ENCODE measurements at places on chromosomes 2 and 18.

DNA sequence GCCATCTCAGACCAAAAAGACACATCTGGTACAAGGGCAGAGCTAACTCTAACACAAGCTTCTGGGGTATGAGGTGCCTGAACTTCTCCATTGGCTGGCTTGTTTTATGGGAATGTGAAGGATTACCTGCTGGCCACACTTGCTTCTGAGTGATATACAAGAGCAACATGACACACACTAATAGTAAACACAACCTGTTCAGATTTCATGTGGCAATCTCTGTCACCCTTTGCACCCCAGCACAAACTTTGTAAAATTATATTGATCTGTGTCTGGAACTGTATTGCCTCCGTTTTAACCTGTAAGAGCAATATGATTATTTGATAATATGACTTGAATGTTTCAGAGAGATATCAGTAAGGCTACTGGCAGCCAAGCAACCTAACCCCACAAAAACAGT, 276.7 kb downstream of the CCDC85A start:
- no peak for DNase-seq

GRCh38 chr18:22694954-22695353, 238.2 kb upstream of the RBBP8 start:
- peak; percentile 33 for DNase-seq

DNA sequence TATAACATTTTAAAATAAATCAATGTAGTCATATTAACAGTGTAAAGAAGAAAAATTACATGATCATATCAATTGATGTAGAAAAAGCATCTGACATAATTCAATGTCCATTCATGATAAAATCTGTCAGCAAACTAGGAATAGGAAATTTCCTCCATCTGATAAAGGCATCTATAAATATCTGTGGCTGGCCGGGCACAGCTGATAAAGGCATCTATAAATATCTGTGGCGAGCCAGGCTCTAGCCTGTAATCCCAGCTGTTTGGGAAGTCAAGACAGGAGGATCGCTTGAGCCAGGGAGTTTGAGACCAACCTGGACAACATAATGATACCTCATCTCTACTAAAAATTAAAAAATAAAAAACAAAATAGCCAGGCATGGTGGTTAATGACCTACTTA, 18.1 kb upstream of the RANBP2 start:
- no peak for DNase-seq

- DNase-seq = no peak
These were observed 252.5 kb downstream of the XIRP2 start for GRCh38 chr2:167140767-167141166.

DNA sequence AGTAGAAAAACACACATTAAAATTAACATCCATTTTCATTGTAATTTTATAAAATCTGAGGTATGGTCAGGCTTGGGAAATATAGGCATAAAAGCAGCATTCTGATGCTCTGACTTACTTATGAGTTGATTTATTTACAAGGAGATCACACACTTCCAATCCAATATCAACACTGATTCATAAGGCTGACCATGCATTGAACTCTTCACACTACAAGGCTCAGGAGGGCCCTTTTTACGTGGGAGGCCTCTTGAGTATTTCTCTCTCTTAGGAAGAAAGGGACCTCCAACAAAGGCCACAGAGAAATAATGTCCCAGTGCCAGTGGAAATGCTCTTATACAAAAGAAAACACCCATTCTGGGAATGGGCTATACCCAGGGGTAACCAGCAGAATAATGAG, 222.8 kb downstream of the NAPG start:
- no peak for DNase-seq

- DNase-seq = no peak
These were observed 146.3 kb downstream of the LAMA3 start for GRCh38 chr18:23835506-23835905.

DNA sequence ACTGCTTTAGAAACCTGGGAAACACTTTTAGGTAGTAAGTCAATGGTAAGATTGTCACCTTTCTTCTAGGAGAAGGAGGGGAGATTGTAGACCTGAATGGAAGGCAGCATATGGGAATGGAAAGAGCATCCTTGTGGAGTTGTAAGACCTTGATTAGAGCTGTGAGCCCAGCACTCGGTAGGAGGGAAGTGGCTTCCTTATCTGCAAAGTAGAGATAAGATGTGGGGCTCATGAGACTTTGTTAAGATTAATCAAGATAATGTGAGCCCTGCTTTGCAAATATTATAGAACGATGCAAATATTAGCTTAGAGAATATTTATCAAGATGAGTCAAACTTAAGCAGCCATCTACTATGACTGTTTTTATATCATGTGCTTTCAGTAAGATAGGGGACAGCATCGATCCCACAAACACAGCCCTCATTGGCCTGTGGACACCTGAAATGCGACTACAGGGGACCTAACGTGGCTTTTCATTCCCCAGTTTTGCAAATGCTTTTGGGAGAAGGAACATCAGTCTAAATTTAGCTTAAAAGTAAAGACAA, 243.7 kb downstream of the LTBP1 start:
- no peak for DNase-seq

- no peak for DNase-seq
These were observed 77.3 kb upstream of the KCNH7 start for GRCh38 chr2:162915858-162916257.

All from HEK293T (cell line).